Dermis blood vessel endothelial cell (primary cell): ENCODE measurements at places on chromosomes 5 and 9.

- DNase-seq: peak; percentile 69
Measured at GRCh38 chr9:136095070-136096058, at the start of gene NACC2. TSS of gene NACC2 (minus strand) at chr9:136095289. CDS start at chr9:136050521, 44,768 bp downstream.

- DNase-seq: no peak
Measured at GRCh38 chr5:125049721-125050702, 303.6 kb upstream of the ZNF608 start.

DNA sequence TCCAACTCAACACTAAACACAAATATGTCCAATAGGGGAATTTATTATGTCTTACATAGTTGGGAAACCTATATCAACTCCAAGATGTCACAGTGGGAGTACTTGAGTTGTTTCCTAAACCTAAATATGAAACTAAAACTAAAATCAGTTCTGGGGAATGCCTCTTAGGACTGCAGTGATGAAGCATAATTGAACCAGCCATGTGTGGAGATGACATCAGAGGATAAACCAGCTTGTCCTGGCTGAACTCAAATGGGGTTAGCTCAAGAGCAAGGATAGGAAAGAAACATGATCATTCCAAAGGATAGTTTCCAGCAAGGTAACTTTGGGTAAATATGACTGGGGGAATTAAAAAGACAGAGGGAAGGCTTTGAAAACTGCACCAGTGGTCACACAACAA, 88.9 kb upstream of the PLPPR1 start:
- DNase-seq: no peak

GRCh38 chr9:136399176-136400037, 563 bp downstream of the SNAPC4 start:
- DNase-seq: peak; percentile 33

- no peak for DNase-seq
Measured at GRCh38 chr5:122420537-122421236, 108.7 kb downstream of the SNCAIP start.

DNA sequence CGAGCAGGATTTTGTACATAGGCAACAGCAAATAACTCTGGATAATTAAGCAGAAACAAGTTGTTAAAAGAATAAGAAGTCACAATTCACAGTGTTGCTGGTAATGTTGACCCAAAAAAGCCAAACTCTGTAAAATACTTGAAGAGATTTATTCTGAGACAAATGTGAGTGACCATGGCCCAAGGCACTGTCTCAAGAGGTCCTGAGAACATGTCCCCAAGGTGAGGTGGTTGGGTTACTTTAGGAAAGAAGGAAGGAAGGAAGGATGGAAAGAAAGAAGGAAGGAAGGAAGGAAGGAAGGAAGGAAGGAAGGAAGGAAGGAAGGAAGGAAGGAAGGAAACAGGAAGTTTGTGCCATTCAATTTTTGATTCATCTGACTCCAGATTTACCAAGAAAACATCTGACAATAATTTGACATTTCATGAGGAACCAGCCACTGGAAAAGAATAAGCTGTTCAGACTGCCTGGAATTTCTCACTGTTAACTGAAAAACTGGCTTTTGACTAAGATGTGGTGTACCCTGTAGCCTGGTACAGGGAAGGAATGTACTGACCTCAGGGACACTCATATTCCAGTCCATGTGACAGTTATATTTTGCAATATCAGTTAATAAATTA, 295.9 kb upstream of the TNC start:
- no peak for DNase-seq

GRCh38 chr5:139660923-139661814, 13.0 kb downstream of the CXXC5 start:
- peak; percentile 92 for DNase-seq

GRCh38 chr9:107176436-107177151, 106.5 kb upstream of the RAD23B start:
- DNase-seq: no peak

GRCh38 chr5:407051-407450, 35.9 kb upstream of the EXOC3 start:
- DNase-seq: peak; percentile 67

GRCh38 chr9:136958898-136959850, 7.1 kb downstream of the LCN12 start:
- no peak for DNase-seq

- DNase-seq: no peak
Measured at GRCh38 chr9:133461975-133462374, 2.2 kb downstream of the CACFD1 start.

DNA sequence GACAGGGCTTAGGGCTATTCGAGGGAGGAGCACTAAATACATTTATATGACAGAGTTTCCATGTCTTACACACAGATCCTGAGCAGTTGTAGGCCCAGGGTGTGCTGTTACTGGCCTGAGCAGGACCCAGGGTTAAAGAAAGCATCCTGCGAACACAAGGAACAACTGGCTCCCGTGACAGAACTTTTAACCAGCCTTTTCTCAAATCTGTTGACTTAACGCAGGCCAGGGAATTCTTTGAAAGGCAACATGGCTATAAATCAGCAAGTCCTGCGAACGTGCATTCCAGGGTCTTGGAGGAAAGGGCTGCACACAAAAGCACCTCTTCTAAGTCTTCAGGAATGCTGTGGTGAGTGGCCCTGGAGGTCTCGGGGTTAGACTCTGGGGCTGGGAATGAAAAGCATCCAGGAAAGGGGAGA, 45.2 kb upstream of the ANKRD55 start:
- peak; percentile 41 for DNase-seq
